Memory B cell (primary cell): ENCODE measurements at places on chromosomes 5 and 9.

DNA sequence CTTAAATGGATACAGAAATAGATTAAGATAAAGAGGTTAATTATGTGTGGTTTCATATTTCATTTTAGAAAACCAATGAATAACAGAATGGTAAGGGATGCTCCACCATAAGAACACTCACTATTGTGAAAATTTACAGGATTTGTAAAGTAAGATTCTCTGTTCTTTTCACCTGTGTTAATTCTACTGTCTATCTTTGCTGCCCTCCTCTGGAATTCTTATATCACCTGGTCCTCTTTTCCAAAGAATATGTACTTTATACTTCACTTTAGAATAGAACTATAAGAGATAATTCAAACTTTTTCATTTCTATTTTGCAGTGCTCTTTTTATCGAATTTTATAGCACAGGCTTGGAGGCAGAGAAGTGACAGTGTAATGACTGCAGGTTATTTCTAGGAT is 213.4 kb downstream of the LURAP1L start:
- DNase-seq, result no peak

DNA sequence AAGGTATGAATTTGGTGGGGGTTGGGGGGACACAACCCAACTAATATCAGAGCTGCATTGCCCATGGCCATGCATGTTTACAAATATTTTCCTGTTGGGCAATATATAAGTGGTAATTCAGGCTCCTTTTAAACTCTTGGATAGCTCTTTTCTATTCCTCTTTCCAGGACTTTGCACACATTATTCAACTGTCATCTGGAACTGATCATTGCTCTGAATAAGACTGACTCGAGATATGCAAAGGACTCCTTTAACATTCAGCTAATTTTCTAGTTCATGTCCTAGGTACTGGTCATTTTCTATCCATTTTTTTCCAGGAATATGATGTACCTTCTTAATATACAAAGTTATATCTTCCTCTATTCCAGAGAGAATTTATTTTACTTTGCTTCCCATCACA is 89.5 kb upstream of the STK32A start:
- DNase-seq, result no peak

GRCh38 chr9:127139775-127140174 is 17.3 kb upstream of the ANGPTL2 start:
- DNase-seq, result no peak

GRCh38 chr5:72436796-72437471 is 70.3 kb downstream of the ZNF366 start:
- no peak for DNase-seq

- DNase-seq, result no peak
Measured at GRCh38 chr5:141960018-141960417, 2.0 kb upstream of the PCDH12 start.

- no peak for DNase-seq
Measured at GRCh38 chr5:151180291-151180690, 22.7 kb upstream of the ANXA6 start.

GRCh38 chr9:86091477-86091876 is 7.9 kb downstream of the GOLM1 start:
- DNase-seq, result no peak

- no peak for DNase-seq
Measured at GRCh38 chr5:127101533-127101932, 28.2 kb upstream of the C5orf63 start.

DNA sequence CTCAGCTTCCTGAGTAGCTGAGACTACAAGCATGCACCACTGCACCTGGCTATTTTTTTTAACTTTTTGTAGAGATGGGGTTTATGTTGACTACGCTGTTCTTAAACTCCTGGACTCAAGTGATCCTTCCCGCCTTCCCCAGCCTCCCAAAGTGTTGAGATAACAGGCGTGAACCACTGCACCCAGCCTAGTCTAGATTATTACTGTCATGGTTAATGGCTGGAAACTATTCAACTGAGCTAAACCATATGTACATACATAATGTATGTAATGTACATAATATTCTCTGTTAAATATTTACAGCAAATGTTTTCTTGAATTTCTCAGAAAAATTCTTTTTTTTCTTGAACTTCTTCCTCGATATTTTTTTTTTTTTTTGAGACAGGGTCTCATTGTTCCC is 21.3 kb downstream of the PPP2CA start:
- no peak for DNase-seq

DNA sequence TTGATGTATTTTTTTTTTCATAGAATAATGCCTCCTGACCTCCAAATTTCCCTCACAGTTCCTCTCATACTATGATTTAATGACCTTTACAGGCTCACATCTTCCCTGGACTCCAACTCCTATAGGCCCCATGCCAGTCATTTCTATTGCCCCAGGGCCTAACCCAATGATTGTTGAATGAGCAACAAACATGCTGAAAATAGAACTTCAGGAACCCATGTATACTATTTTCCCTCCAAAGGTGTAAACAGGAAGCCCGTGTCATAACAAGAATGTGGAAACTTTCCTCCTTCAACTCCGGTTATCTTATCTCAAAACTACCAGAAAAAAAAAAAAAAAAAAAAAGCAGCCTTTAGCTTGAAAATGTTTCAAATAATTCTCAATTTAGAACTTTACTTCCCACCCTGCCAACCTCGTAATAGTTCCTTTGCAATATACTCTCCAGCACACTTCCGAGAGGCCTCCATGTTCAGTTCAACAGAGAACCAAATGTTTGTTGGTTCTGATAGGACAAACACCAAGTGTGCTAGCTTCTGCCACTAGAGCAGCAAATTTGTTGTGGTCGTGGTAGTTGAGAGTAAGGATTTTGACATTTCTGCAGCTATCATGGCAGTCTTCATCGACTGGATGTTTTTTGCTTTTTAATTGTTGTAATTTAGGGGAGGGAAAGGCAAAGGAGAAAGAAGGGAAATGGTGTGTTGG is 25.8 kb downstream of the TRPM6 start:
- no peak for DNase-seq

DNA sequence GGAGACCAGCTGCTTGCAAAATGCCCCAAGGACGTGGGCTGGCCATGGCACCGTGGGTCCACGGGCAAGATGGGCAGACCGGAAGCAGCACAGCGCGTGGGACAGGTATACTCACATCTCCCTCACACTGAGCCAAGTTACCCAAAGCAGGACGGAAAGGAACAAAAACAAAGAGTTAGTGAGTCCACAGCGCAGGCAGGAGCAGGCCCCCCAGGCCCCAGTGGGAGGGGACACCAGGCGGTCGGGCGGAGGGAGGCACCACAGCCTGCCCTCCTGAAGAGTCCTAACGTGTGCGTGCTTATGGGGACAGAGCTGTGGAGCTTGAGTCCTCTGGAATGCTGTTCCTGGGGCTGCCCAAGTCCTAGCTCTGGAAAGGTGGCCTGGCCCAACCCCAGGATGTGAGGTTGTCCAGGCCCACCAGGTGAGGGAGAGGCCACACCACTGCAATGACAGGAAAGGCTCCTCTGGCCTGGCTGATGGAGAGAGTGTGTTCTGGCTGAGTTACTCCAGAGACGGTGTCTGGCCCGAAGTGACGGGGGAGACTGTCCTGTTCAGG is 15.2 kb downstream of the SH3GLB2 start:
- no peak for DNase-seq
